ENCODE measurements at places on chromosomes 5 and 9.

DNA sequence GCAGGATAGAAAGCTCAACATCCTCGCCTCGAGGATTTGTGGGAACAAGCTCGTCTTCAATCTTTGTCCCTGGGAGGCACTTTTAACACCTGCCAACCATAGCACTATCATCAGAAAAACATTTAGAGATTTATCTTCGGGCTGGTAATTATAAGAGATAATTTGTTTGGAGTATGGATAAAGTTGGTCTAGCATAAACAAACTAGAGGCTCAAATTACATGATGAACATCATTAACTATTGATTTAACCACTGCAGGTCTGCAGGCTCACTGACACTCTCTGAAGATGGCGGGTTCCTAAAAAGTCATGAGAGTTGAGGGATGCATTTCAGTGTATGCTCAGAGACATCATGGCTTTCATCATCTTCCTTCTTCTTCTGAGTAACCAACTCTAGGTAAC lies 25.8 kb upstream of the PCA3 start:
- no peak for DNase-seq

- DNase-seq = no peak
Measured at GRCh38 chr5:115785381-115786065, 30.9 kb downstream of the CDO1 start.

DNA sequence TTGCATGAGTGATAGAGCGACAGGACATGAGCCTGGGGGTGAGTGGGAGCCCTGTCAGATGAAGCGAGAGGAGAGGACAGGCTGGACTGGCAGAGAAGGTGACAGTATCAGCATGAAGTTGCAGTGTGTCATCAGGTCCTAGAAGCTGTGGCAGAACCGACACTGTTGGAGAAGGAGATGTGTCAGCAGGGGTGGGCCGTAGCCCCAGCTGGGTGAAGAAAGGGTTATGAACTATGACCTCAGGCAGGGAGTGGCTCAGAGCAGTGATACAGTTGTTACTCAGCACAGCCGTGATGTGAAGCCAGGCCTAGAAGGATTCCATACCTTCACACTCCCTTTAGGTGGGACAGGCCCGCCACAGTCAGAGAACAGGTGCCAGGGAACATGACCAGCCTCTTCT lies 7.6 kb downstream of the PCYOX1L start:
- no peak for DNase-seq

GRCh38 chr5:61677220-61677619 lies 345.2 kb downstream of the ZSWIM6 start:
- no peak for DNase-seq

DNA sequence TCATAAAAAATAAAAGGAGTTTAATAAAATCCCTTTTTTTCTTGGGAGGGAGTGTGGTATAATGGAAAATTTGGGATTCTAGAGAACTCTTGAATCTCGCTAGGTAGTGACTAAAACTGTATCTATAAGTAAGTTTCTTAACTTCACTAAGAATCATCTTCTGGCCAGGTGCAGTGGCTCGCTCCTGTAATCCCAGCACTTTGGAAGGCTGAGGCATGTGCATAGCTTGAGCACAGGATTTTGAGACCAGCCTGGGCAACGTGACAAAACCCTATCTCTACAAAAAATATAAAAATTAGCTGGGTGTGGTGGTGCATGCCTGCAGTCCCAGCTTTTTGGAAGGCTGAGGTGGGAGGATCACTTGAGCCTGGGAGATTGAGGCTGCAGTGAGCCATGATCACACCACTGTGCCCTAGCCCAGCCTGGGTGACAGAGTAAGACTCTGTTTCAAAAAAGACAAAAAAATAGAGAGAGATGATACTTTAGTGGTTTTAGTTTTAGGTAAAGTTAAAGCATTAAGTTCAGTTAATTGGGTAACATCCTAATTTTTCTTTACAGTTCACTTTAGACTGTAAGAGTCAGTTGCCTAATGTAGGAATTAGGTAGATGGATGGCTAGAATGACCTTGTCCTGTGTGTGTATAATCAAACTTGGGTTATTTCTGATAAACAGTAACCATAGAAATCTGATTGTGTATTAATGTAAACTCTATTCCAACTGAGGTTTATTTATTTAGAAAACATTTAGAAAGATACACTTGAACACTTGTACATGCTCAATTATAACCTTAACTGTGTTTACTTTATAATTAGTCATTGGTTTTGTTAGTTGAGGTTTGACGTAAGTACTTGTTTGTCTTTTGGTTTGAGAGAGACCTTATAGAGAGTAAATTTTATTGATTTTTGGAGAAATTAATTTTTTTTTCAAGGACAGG lies 17.8 kb downstream of the UNC13B start:
- no peak for DNase-seq

- DNase-seq = no peak
Measured at GRCh38 chr9:12276505-12276904, 416.7 kb upstream of the TYRP1 start.

DNA sequence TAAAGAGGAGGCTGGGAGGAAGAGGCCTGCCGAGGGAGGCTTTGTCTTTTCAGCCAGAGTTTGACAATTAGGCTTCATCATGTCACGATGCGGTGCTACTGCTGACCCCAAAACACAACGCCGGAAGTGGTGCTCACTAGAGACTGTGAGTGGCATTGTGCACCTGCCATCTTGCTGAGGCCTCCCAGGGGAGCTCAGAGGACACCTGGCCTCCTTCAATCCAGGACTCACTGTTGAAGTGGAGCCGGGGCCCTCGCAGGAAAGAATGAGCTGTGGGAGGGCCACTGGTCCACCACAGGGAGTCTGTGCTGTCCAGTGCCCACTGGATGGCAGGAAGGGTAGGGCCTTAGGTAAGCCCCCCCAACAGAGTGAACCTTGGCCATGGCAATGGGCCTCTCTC lies 12.7 kb upstream of the SLC25A48 start:
- no peak for DNase-seq

GRCh38 chr5:59542851-59543820 lies 350.4 kb downstream of the PDE4D start:
- no peak for DNase-seq

DNA sequence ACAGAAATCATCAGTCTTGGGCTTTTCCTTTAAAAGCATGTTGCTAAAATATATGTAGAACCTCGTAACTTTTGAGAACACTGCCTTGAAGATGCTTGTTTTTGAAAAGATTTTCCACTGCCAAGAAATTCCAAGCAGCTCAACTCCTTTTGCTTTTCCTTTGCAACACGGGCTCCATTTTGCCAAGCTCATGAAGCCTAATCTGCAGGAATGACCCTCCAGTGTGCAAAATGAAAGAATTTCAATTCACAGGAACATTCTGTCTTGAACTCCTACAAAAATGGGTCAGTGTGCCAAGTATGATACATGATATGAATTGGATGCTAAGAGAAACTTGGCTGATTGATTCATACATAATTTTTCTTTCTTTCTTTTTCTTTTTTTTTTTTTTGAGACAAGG lies 35.4 kb upstream of the ERCC6L2 start:
- DNase-seq = no peak

DNA sequence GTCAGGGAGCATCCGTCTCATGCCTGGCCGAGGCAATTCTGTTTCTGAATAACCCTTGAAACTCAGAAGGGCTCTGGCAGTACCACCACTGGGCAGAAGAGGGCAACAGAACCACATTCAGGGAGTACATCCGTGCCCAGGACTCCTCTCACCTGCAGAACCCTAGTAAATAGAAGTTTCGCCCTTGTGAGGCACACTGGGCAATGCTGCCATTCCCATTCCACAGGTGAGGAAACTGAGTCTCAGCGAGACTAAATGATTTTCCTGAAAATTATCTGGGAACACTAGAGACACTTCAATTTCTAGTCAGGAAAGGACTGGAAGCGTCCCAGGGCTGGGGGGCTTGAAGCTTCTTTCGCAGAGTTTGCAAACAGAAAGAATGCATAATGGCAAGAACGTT lies 74.7 kb downstream of the FGF1 start:
- no peak for DNase-seq

- DNase-seq = no peak
Measured at GRCh38 chr9:123389070-123389469, 33.1 kb downstream of the CRB2 start.

- no peak for DNase-seq
Measured at GRCh38 chr5:139342423-139342723, 719 bp downstream of the PAIP2 start.

- DNase-seq = no peak
Measured at GRCh38 chr5:135571066-135571609, 7.7 kb downstream of the CXCL14 start.

DNA sequence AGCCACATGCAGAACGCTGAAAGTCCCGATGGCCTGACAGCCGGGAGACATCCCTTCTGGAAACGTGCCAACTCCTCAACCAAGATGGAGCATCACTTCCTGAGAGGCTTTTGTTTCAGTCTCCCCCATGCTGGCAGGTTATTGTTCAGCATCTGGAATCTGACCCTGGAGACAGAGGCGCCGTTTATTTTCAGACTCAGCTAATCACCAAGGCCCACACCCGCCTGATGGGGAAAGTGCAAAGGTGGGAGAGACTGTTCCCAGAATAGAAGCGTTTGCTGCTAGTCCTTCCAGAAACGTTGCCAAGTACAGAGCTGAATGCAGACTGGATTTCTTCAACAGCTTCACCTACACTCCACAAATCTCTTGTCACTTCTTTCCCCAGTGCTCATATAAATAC lies 41.8 kb upstream of the S1PR3 start:
- no peak for DNase-seq

DNA sequence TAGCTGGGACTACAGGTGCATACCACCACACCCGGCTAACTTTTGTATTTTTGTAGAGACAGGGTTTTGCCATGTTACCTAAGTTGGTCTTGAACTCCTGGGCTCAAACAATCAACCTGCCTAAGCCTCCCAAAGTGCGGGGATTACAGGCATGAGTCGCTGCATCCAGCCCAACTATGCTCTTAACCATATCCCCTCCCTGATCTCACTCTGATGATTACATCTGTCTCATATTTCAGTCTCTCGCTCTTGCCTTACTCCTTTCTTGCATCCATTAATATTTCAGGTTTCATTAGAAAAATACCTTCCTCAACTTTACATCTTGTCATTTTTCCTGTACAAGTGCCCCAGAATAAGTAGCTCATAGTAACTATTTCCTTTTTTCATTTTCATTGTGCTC lies 61.0 kb upstream of the BASP1 start:
- DNase-seq = no peak

- DNase-seq = no peak
Measured at GRCh38 chr5:141850786-141851185, 27.4 kb downstream of the PCDH1 start.

- peak; percentile 52 for DNase-seq
Measured at GRCh38 chr9:131410044-131410491, 16.2 kb downstream of the PRRC2B start.

DNA sequence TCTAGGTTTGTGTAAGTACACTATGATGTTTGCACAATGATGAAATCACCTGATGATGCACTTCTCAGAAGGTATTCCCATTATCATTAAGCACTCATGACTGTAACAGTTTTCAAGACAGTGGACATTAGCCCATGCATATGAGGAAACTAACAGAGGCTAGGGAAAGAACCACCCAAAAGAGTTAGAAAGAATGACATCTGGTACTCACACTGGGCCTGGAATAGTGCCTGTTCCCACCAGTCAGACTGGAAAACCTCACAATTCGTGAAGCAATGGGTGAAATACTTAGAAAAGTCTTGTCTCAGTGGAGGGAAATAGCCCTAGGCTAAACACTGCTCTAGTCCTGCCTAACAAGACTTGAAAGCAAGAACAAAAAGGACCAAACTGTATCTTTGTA lies 117.4 kb upstream of the GDNF start:
- DNase-seq = no peak

- DNase-seq = no peak
Measured at GRCh38 chr5:159092972-159093371, 6.7 kb downstream of the EBF1 start.

DNA sequence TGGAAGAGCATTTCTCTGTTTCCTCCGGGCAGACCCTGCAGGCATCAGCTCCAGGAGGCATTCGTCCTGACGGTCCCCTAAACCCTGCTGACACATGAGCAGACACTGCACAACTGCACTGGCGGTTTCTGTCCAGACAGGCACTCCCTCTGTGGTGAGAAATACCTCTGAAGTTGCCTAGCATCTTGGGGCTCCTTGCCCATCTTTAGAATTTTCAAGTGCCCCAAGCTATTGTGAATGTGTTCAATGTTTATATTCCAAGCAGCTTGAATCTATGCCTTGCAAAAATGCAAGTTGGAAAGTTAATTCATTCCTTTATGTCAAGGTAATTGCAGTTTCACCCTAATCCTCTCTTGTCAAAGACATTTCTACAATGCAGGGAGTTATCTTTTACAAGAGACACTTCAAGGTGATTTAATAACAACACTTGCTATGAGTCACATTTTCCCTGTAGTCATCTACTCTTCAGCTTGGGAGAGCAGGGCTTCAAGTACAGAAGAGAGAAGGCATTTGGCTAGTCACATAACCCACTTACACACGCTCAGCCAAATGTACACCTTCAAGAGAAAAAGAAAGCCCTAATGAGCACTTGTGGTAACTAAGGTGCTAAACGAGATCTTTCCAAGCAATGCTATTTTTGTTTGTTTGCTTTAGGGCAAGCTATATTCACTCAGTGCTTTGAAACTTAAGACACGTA lies 302.5 kb downstream of the MLLT3 start:
- no peak for DNase-seq

GRCh38 chr5:38011668-38012188 lies 171.9 kb upstream of the GDNF start:
- no peak for DNase-seq

DNA sequence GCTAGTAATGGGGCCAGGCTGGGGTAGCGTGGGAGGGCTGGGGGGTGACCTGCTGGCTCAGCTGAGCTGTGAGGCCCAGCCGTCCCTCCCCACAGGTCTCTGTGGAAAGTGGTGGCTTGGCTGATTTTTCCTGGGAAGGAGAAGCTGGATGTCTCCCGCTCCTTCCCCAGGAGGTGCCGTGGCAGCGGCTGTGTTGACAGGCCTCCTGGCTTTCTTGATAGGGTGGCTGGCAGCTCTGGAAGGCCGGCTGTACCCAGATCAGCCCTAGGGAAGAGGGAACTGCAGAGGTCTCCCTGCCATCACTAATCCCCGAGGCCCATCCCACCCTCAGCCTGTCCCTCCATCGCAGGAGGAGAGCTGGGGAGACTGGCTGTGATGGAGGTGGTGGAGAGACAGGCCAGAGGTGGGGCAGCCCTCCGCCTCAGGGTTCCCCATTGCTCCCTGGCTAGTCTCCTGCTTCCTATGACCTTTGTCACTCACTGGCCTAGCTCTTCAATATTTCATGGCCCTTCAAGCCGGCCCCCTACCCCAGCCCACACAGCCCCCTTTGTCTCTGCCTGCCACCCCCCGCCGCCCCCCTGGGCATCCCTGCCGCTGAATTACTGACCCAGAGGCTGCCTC lies 6.8 kb downstream of the CXXC5 start:
- DNase-seq = no peak
